Astrocyte (in vitro differentiated cells and primary cell): ENCODE measurements at places on chromosomes 7 and 10.
A peak's percentile ranks its signal among the peaks of the same experiment; 100 is the strongest.

DNA sequence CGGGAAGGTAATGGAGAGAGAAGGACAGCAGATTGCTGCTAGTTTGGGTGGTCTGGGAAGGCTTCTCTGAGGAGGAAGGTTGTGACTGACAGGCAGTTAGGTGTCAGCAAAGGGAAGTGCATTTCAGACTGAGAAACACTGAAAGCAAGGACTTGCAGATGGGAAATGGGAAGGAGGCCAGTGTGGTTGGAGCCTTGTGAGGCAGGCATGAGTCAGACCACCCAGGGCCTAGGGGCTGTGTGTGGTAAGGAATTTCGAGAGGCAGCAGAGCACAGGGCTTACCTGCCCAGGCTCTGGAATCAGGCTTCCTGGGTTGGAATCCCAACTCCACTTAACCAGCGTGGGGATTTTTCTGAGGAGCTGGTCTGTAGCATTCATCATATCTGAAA, 53.5 kb downstream of the NRF1 start:
- DNase-seq: peak; percentile 96

DNA sequence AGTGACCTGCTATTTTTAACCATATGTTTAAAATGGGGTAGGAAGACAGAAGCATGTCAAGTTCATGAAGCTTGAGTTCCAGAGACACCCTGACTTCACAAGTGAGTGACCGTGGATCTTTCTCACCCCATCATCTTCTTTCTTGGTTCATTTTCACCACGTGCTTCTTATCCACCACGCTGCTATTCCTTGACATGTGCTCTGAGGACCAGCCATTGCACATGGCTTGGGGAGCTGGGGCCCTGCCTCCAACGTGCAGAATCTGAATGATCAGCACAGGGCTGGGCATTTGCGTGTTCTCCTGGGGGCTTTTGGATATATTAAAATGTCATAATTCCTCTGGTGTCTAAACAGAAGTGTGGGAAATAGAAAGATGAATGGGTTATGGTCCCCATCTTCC, 25.0 kb upstream of the GTPBP4 start:
- DNase-seq: no peak

DNA sequence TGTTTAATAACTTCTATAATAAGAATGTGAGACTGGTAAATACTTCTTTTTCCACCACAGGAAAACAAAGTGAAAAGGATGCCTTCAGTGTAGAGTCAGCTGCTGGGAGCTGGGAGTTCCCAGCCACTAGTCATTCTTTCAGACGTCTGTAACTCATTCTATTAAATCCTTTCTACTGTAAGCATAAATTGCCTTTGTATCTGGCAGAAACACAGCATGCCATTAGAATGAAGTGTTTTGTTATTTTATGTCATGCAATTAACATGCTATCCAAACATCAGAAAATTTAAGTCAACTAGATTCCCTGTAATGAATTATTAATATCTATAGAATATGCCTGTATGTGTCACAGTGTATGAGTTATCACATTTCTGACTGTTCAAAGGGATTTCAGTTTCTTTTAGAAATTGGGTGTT, 14.3 kb downstream of the BPGM start:
- DNase-seq: peak; percentile 88

DNA sequence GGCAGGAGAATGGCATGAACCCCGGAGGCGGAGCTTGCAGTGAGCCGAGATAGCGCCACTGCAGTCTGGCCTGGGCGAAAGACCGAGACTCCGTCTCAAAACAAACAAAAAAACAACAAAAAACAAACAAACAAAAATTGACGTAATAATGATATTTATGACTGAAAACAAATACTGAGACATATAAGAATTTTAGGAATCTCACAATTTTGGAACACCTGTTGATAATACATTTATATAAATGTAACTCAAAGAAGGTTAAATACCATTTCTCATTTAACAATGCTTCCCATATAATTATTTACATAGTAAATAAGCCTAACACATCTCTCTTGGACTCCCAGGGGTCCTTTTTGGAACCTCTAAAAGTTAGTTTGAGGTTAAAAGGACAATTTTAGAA, 102.2 kb upstream of the CCNY start:
- DNase-seq: no peak

- peak; percentile 59 for DNase-seq
Observed at GRCh38 chr10:119364645-119365600, 157.6 kb downstream of the GRK5 start.
